ENCODE measurements at places on chromosomes 7 and 10.

DNA sequence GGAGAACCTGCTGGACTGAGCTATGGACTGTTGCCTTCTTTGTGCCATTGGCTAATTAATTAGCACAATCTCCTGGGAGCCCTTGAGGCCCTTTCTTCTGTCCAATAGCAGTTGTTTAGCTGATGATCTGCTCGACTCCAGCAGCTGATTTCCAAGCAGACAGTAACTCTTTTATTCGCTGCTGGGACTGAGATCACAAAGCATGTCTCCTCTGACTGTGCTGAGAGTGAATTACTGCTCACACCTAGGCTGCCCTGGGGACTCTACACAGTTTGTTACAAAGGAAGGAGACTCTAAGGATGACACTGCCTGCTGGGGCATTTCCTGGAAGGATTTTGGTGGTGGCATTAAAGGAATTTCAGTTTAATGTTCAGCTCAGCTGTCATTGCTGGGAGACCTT, 31.4 kb downstream of the CASP7 start:
- DNase-seq = no peak

GRCh38 chr10:124532106-124532641, 70.6 kb downstream of the LHPP start:
- DNase-seq = peak; percentile 65

DNA sequence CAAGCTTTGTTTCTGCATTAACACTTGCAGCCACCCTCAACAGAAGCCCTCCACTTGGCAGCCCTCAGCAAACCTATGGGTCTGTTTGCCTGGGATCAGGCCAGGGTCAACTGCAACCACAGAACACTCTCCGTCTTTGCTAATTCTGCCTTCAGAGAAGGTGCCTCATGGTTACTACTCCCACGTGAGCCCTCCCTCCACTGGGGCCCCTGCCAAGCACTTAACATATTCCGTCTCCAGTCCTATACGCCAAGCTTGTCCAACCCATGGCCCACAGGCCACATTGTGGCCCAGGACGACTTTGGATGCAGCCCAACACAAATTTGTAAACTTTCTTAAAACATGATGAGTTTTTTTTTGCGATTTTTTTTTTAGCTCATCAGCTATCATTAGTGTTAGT, 54.7 kb downstream of the HSPA12A start:
- no peak for DNase-seq

DNA sequence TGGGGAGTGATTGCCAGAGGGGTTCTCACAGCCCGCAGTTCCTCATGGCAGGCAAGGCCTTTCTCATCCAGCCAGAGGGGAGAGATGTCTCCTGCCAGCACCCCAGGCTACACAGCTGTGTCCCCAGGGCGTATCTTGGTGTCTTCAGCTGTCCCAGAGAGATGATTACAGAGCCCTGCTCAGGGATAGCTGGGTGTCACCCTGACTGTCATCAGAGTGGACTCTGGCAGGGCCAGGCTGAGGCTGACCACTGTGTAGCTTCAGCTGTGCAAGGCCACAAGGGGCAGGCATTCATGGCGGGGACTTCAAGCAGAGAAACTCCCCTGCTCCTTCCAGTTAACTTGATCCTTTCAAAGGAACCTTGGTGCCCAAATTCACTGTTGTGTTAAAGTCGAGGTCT, 124.2 kb downstream of the RGS10 start:
- no peak for DNase-seq

GRCh38 chr7:41886262-41886900, 183.5 kb upstream of the INHBA start:
- no peak for DNase-seq

DNA sequence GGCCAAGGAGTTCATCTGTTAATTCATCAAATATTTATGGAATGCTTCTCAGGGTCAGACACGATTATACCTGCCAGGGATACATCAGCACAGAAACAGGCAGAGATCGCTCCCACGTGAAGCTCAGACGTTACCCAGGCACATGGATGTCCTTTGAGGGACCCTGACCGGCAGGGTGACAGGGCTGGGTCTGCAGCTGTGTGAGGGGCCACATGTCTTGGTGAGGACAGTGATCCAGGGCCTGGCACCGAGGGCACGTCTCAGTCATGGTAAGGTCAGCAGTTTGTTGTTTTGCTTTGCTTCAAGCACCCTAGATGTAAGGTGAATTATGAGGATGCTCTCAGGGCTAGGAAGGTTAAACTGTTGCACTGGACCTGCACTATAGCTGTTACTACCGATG, 227.9 kb downstream of the WDR37 start:
- DNase-seq = no peak

- no peak for DNase-seq
Observed at GRCh38 chr7:135322571-135323340, 89.1 kb downstream of the STRA8 start.

- DNase-seq = no peak
Observed at GRCh38 chr7:105502173-105502572, 19.9 kb downstream of the PUS7 start.

GRCh38 chr7:27198871-27199801, 755 bp downstream of the HOXA13 start:
- DNase-seq = no peak

DNA sequence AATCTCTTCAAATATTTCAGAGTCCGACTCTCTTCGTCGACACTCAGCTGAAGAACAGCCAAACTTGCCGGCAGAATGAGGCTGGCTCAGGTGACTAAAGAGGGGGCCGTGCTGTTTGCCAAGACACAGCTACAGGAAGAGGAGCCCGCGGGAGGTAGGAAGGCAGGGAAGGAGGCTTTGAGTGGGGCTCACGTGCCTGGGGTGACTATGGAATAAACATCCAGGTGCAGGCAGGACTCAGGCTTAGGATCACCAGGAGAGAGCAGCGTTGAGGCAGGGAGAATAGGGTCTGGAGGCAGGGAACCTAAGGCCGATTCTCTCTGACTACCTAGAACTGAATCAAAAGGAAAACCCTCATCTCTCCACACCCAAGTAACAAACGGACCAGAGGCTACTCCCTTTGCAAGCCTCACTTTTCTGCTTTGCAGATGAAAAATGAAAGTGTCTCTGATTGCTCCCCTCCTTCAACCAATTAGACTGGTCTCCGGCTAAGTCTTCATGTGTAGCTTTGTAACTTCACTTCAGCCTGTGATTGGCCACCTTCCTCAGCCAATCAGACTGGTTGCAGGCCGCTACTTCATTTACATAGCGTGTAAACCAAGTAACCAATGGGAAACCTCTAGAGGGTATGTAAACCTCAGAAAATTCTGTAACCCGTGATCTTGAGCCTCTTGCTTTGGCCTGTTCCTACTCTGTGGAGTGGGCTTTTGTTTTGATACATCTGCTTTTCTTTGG, 19.7 kb upstream of the BNIP3 start:
- DNase-seq = peak; percentile 80

GRCh38 chr7:88301924-88302323, 4.8 kb downstream of the STEAP4 start:
- no peak for DNase-seq

DNA sequence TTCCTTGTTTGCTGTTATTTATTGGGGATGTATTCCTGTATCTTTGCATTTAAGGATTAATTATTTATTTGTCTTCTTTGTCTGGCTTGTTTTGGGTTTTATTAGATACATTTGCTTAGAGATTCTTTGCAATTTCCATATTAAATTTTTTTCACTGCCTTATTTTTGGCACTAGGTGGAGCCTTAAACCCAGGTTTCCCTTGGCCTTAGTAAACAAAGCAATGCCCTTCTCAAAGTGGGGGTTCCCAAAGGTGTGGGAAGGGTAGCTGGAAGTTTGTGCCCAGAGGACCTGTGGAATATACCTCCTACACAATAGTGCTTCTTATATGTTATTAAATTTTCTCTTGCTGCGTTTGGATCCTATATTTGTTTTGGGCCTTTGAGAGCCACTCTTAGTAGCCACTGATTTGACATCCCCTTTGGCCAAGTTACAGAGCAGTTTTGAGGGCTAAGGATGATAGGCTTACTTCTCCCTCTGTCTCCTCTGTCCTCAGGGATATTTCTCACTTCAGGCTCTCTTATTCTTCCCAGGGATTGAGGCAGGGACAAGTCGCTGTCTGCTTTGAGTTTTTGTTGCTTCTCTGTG, 162.3 kb downstream of the ITGB1 start:
- DNase-seq = peak; percentile 57

- no peak for DNase-seq
Observed at GRCh38 chr10:116873134-116873533, 23.8 kb downstream of the ENO4 start.

GRCh38 chr10:13483073-13483472, 45.7 kb downstream of the BEND7 start:
- no peak for DNase-seq

- DNase-seq = peak; percentile 71
Observed at GRCh38 chr7:117871778-117872538, 1.3 kb downstream of the CTTNBP2 start.

GRCh38 chr7:26365077-26365900, 73.6 kb downstream of the SNX10 start:
- peak; percentile 81 for DNase-seq

GRCh38 chr10:26706936-26707335, 9.4 kb downstream of the PDSS1 start:
- no peak for DNase-seq

GRCh38 chr7:9242636-9243035, 809.2 kb downstream of the NXPH1 start:
- peak; percentile 44 for DNase-seq

GRCh38 chr10:61021926-61022325, 77.9 kb upstream of the RHOBTB1 start:
- DNase-seq = no peak

GRCh38 chr7:112296432-112296831, 89.9 kb downstream of the ZNF277 start:
- DNase-seq = no peak

DNA sequence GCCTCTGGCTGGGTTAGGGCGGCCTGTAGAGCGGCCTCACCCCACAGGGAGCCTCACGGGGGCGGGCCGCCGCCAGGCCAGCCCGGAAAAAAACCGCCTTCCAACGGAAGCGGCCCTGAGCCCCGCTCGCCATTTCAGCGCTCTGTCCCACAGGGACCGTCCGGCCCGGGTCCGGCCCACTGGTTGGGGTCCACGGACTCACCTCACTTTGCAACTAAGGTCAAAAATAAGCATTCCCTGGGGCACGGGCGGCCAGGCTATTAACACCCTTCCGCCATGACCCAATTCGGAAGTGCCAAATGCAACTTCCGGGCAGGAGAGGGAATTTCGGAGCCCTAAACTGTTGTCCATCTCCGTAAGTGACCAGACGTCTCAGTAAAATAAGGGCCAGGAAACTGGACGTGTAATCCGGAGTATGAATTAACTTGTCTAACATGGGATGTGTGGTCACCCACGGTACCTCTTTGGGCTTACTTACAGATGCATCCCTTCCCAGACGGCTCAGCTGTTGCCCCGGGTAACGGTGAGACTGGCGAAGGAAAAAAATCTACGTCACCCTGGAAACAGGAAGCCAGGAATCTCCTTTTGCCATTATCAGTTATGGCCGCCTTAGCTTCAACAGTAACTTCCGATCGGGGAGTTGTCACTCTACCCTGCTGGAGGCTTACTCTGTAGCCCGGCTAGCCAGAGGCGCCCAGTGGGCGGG, at the start of gene BBIP1:
TSS of gene BBIP1 (minus strand) at position 538 of the 706 bp plus-strand sequence. CDS start 1,023 bp downstream, outside the sequence.
- DNase-seq = peak; percentile 100

DNA sequence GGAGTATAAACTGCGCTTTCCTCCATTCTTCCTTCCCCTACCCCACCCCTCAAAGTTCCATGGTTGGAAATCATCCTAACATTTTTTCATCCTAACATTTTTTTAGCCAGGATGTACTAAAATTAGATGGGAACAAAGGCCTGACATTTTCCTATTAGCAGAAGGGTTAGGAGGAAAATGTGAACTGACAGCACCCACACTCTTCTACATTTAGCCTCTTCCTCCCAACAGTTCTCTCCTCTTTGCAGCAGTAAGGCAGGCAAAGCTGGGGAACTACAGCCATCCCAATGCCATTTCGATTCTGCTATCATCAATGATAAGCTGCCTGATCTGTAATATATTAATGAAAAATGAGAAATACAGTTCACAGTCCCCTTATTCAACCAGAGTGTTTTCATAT, 11.4 kb upstream of the FAM53B start:
- DNase-seq = no peak

- DNase-seq = no peak
Observed at GRCh38 chr10:73647875-73648651, 6.8 kb upstream of the MYOZ1 start.

- no peak for DNase-seq
Observed at GRCh38 chr10:32408690-32409089, 37.2 kb upstream of the CCDC7 start.

- DNase-seq = no peak
Observed at GRCh38 chr7:104784686-104785085, 229.3 kb upstream of the KMT2E start.

GRCh38 chr10:8095959-8096358, 41.5 kb downstream of the GATA3 start:
- DNase-seq = no peak

DNA sequence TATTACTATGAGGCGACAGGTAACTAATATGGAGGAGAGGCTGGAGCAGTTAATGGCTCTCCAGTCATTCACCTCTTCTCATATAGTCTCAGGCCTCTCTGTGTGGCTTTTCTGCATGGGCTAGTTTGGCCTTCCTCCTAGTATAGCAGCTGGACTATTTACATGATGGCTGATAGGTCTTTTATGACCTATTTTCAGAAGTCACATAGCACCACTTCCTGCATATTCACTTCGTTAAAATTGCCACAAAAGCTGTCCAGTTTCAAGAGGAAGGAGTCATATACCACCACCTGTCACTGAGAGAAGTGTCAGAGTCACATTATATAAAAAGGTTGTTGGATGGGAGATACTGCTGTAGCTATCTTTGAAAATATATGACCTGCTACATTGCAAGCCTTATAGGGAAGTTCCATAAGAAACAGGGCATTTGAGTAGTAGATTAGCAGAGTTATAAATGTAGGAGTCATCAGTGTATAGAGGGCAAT, 8.0 kb upstream of the DMTF1 start:
- peak; percentile 57 for DNase-seq

DNA sequence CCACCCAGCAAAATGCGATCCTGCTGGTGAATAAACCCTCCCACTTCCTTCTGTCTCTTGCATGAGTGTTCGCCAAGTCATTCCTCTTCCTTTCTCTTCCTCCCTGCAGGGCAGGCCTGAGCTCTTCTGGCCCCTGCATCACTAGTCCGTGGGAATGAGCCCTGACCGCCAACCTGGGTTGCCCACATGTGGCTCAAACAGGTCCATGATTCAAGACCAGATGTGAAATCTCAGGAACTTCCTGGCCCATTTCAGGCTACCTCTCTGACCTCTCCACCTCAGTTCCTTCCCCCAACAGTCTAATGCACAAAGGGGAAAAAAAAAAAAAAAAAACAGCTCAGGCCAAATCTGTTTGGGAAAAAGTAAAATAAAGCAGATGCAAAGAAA, 5.4 kb upstream of the YWHAG start:
- DNase-seq = peak; percentile 82

- no peak for DNase-seq
Observed at GRCh38 chr7:105256761-105257231, 131.9 kb downstream of the SRPK2 start.

- peak; percentile 85 for DNase-seq
Observed at GRCh38 chr10:83373671-83374070, 765.6 kb upstream of the GHITM start.
